Ecto neural progenitor cell (in vitro differentiated cells): ENCODE measurements at places on chromosomes 16 and 17.
A peak's percentile ranks its signal among the peaks of the same experiment; 100 is the strongest.

DNA sequence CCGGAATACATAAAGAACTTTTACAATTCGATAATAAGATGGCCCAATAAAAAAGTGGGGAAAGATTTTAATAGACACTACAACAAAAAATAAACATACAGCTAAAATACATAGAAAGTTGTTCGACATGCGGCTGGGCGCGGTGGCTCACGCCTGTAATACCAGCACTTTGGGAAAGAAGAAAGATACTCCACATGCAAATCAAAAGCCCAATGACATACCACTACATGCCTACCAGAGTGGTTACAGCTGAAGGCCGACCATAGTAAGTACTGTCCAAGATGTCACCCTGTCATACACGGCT, 9.3 kb downstream of the PRCD start:
- no peak for DNase-seq

GRCh38 chr17:35731239-35731916, at the start of gene RASL10B:
Gene RASL10B (plus strand): TSS chr17:35731639. CDS start chr17:35735185, 3,546 bp downstream.
- peak; percentile 92 for DNase-seq

- no peak for DNase-seq
These were observed 16.9 kb downstream of the MYO1D start for GRCh38 chr17:32859857-32860525.

- no peak for DNase-seq
These were observed 17.7 kb downstream of the KNOP1 start for GRCh38 chr16:19700319-19700781.

- no peak for DNase-seq
These were observed 161.4 kb upstream of the MPHOSPH6 start for GRCh38 chr16:82331397-82331796.

DNA sequence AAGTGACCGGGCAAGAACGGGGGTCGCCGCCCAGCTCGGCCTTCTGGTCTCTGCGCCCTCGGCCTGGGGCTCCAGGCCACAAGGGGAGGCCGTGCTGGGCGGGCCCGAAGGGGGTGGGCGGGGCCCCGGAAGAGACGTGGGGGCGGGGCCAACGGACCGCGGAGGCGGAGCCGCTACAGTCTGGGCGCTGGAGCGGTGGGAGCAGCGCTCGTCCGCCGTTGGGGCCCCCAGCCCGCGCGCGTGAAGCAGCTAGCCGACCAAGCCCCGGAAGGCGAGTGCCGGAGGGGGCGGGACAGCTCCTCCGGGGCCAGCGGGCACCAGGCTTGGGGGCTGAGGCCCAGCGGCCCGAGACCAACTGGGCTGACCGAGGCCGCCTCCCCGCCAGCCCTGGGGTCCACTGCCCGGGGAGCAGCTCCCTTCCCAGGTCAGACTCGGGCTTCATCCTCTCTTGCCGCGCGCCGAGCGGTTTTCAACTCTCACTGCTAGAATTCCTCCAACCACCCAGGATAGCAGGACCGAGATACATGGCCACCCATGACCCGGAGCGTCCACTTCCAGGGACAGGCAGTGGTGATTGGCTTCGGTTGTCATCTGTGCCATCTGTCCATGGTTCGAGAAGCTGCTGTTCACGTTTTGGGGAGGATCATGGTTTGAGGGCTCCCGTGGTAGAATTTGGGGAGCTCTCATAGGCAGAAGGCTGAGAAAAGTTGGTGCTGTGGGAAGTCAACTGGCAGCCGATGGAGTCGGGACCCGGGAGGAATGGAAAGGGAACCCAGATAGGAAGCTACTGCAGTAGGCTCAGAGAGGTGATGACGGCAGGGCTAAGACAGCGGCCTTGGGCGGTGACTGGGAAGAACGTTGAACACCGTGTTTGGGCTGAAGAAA, 44.6 kb upstream of the LCMT1 start:
- DNase-seq: peak; percentile 92

DNA sequence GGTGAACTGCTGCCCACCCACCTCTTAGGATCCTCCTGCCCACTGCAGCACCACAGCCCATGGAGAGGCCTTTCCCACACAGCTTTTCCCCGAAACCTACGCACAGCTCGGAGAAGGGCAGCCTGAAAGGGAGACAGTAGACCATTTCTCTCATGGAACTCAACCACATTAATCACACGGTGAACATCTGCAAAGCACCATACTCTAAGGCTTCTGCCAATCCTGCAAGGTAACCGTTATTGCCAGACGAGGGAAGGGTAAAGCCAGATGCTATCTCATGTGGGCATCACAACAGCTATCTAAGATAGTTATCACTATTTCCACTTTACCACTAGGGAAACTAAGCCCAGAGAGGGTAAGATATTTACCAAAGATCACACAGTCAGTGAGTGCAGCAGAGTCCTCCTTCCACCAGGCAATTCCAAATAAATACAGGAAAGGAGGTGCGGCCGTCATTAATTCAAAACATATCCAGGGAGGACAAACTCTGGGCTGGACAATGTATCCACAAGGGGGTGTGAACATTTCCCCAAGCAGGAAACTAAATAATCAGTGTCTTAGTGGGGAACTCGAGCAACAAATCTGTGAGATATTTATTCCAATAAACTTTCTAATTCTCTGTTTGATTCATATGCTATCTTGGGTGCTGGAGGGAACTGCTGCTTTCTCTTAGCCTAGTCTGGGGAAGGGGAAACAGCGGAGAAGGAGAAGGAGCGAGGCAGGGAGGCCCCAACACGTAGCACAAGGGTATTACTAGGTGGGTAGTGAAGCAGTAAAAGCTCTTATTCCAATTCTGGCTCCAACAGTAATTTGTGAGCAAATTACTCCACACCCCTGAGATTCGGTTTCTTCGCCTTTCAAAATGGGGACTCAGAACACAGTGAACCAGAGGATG, 723 bp downstream of the TMEM186 start:
- no peak for DNase-seq

GRCh38 chr16:58025351-58026138, at the start of gene MMP15:
Gene MMP15 (plus strand): TSS chr16:58025754. CDS start chr16:58026351, 597 bp downstream.
- peak; percentile 89 for DNase-seq

- no peak for DNase-seq
These were observed 16.8 kb downstream of the IL4R start for GRCh38 chr16:27330542-27330941.

DNA sequence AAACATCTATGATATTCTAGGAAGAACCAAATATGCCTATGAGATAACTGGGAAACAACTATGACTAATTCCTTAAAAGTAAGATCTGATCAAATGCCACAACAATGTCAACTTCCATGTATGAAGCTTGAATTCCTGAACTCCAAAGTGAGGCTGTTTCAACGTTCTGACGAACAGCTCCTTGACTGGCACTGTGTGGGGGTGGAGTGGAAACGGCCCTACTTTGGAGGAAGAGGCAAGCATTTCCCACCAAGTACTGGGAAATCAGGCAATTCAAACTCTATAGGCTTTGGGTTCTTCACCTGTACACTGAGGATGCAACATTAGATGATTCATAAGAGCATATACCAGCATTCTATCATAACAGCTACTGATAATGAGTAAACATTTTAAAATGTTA, 187.2 kb downstream of the CDK5R1 start:
- no peak for DNase-seq

- DNase-seq: no peak
These were observed 80.9 kb upstream of the ZNF750 start for GRCh38 chr17:82920715-82921114.

DNA sequence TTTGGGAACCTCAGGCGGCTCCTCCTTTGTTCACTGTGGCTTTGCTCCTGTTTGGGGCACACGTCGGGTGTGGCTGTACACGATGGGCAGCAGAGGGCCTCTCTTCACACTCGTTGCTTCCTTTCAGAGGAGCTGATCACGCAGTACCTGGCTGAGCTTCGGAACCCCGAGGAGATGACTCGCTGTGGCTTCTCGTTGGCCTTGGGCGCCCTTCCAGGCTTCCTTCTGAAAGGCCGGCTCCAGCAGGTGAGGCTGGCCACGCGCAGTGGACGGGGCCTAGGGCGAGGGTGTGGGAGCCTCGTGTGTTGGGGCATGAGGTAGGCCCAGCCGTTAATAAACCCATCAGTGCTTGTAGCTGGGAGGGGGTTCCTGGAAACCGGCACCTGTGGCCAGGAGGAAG, 85.0 kb upstream of the ZNF750 start:
- no peak for DNase-seq

- DNase-seq: no peak
These were observed 121.6 kb upstream of the HS3ST4 start for GRCh38 chr16:25570131-25570530.

DNA sequence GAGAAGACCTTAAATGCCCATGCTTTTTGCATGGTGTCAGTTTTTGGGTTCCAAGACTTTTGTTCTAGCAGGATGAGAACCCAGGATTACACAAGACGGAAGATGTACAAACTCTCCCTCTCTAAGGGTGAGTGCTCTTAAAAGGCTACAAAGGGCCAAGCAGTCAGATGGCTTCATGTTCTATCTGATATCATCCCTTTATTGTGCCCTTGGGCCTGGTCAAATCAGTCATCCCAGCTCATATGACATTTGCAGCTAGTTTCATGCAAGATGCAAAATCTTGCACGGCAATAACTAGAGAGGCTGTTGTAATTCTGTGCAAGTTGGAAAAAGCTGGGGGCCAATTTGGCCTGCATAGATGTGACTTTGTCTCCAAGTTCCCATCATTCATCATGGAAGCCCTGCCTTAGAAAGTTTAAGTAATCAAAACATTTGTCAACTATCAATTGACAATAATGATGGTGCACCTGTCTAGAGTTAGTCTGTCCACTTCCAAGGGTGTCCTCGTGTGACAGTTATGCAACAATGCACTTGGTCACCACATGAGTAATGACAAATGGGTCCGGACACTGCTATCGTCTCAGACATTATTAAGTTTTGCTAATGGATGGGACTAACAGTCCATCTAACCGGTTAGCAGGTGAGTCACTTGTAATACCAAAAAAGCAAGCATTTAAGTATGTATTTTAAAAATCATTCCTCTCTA, 58.6 kb upstream of the ZFHX3 start:
- no peak for DNase-seq

DNA sequence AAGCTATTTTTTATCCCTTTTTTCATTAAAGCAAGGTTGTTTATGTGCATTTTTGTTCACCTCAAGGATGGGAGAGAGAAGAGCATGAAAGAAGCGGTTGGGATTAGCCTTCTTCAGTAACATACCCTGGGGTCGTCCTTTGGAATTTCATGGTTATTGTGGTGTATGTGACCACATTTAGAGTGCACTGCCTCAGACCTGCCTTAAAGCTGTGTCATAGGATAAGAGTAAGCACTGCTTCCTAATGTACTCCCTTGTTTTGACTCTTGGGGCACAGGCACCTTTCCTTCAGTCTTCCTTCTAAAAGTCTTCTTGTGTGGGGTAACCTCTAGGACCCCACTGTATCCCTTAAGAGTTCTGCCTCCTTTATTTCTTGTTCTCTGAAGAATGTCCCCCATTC, 28.9 kb downstream of the TNRC6A start:
- no peak for DNase-seq

GRCh38 chr16:84999200-84999599, 12.1 kb downstream of the ZDHHC7 start:
- DNase-seq: no peak
